ENCODE measurements at places on chromosomes 6 and 20.

DNA sequence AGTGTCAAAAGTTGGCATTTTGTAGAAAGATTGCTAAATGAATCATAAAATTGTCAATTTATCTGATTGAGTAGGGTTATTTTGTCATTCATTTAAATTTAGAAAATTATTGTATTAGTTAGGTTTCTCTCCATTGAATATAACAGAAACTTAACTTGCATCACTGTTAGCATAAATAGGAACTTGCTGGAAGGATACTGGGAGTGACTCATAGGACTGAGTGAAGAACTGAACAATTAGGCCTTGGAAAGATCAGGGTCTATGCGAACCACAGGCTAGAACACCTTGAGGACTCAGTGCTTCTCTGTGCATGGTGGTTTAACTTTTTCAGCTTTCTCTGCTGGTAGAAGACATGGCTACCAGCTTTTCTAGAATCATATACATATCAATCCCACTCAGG lies 67.7 kb upstream of the IFNGR1 start:
- no peak for DNase-seq

GRCh38 chr6:148854096-148854495 lies 107.3 kb downstream of the UST start:
- no peak for DNase-seq

- DNase-seq, result no peak
Measured at GRCh38 chr20:62524505-62524911, 48.7 kb upstream of the GATA5 start.

- no peak for DNase-seq
Measured at GRCh38 chr20:33753143-33753542, 21.3 kb downstream of the ZNF341 start.

DNA sequence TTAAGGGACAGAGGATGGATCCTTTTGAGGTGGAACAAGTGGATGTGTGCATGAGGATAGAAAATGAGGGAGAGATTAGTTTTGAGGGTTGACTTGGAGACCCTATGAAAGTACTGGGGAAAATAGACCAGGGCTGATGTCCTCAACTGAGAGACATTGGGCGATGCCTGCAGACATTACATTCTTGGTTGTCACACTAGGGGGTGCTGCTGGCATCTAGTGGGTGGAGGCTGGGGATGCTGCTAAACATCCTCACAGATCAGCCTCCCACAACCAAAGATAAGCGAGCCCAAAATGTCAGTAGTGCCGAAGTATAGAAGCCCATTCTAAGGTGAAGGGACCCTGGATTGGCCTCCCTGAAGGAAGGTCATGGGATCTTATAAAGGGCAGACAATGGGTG lies 63.3 kb downstream of the MOCS1 start:
- DNase-seq, result no peak

GRCh38 chr6:136524936-136525413 lies 25.2 kb downstream of the MAP7 start:
- DNase-seq, result no peak

DNA sequence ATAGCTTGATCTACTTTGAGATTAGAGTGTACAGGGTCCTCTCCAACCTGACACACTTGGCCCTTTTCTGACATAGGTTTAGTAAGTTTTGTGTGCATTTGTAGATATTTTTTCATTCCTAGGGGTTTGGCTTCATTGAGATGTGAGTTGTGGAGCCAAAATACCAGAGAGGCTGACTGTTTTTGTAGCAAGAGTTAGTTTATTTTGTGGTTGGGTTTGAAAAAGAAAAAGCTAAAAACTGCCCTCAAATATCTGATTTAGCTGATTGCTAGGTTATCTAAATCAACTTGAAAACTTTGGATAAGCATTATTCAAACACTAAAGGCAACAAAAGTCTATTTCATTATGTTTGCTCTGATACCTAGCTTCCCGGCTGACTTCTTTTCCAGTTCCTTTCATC lies 164.7 kb upstream of the CENPW start:
- DNase-seq, result no peak

DNA sequence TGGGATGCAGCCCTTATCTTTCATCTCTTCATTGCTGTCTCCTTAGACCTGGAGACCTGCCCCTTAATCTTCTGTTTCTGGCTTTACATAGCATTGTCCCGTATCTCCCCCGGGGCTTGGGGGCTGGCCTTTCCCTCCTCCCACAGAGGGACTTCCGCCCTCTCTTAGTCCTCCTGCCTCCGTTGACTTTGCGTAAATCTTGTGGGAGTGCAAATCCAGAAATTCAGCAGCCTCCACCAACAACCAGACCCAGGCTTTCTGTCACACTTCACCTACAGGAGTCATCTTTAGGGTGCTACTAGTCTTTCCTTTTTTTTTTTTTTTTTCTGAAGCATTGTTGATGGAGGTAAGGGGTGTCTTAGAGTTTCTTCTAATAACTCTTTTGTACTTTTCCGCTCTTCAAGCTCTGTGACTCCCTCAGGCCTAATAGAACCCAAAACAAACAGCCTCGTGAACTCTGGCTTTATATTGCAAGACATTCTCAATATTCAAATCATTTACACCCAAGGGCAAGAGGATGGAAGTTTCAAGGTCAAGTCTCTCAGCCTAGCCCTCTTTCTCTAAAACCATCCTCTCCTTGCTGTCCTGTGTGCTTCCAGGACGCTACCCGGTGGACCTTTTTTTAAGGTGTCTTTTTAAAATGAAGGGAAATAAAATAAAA lies 66.2 kb downstream of the RREB1 start:
- no peak for DNase-seq

DNA sequence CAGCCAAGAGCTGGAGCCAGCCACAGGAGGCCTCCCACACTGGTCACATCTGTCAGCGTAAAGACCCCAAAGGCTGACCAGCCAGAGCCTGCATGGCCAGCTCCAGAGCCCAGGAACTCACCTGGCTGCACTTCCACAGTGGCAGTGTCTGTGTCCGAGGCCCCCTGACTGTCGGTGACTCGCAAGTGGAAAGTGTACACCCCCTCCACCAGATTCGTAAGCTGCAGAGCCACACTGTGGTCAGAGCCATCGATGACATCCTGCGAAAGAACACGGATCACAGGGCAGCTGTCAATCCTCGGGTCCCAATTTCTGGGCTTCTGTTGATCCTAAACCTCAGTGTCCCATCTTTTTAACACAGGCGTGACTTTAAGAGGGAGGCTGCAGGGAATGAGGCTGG lies 69.3 kb downstream of the ALDH5A1 start:
- DNase-seq, result no peak

DNA sequence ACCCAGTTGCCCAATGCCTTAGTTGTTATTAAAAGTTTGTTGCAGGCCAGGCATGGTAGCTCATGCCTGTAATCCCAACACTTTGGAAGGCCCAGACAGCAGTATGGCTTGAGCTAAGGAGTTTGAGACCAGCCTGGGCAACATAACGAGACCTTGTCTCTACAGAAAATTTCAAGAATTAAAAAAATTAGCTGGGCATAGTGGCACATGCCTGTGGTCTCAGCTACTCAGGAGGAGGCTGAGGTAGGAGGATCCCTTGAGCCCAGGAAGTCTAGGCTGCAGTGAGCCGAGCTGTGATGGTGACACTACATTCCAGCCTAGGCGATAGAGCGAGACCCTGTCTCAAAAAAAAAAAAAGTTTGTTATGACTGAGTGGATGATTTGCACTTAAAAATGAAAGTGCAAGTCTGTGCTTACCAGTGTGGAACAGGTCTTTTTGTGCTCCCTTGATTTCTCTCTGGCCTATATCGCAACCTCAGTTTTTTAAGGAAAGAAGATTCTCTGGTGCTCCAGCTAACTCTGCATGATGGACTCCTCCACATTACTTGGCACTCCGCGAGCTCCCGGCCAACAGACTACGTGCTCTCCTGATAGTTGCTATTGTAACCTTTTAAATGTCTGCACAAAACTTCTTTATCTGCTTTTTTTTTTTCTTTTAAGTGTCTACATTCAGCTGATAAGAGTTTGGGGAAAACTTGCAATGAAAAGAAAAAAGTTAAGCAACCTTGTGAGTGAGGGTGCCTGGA lies 22.1 kb downstream of the ZKSCAN3 start:
- no peak for DNase-seq

DNA sequence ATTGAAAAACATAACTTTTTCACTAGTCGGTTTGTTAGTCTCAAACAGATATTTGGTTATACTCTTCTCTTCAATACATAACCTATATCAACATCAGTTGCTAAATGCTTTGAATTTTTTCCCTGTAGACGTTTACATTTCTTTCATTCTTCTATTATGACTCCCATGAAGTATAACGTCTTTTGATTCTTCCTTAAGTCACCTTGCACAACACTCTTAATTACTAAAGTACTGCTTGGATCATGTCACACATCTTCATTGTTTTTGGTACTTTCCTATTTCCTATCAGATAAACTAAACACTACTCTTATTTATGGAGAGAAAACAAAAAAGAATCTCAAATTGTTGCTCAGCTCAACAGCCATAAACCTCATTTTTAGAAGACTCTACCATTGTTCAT lies 23.0 kb upstream of the BMP5 start:
- DNase-seq, result no peak

- DNase-seq, result no peak
Measured at GRCh38 chr6:111914617-111915016, 41.4 kb upstream of the FYN start.

- DNase-seq, result no peak
Measured at GRCh38 chr20:1897965-1898464, 2.8 kb downstream of the SIRPA start.

GRCh38 chr20:63596423-63596822 lies 22.4 kb upstream of the HELZ2 start:
- no peak for DNase-seq

DNA sequence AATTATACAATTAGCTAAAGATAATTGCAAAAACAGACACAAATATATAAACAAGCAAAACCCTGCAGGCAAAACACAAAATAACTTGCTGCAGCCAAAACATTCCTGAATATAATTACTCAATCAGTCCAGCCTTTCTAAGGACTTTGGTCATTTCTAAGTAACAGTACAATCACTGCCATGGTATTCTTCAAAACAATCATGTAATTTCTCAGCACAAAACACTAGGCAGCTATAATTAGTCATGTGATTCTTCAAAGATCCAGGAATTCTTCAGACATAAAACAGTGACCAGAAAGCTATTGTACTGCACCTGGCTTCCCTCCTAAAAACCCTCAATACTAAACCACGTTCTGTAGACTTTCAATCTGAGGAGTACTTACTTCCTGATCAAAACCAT lies 881.1 kb downstream of the EPHA7 start:
- no peak for DNase-seq

GRCh38 chr6:28383235-28384142 lies 16.1 kb downstream of the ZSCAN12 start:
- peak; percentile 47 for DNase-seq

DNA sequence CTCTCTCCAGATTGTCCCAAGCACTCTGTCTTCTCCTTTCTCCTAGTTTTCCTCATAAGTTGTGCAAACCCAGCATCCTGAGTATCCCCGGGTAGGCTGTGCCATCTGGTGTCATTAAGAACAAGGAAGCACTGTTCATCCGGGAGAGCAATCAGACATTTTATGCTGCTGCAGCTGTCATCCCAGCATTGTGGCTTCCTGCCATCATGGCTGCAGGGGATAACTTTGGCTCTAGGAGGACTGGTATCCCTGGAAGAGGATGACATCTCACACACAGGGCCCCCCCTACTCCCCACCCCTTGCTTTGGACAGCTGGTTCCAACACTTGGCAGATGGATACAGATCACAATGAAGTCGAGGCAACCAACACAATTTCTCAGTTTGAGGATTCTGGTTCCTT lies 1195.1 kb upstream of the MAP3K7 start:
- no peak for DNase-seq

- no peak for DNase-seq
Measured at GRCh38 chr6:169833258-169833794, 81.9 kb downstream of the ERMARD start.

DNA sequence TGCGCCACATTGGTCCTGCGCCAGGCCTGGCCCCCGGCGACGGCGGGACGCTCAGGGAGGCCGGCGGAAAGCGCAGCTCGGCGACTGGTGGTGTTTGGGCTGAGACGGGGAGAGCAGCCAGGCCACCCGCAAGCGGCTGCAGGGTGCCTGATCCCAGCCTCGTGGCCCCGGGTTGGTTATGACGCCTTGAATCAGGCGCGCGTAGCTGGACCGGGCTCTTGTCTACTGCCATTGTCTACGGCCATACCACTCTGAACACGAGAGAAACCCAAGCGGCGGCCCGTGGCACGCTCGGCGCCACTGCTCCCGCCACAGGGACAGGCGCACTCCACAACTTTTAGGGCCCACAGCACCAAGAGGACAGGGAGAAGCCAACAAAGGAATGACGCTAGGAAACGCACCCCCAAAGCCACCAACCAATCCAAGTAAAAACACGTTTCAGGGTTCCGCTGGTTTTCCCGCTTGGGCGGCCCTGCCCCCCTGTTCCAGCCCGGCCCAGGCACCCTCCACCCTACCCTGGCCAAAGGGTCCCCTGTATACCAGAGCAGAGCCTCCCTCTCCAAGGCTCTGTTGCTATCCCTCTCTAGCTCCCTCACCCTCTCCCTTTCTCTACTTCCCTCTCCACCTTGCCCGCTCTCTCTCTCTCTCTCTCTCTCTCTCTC lies 1849.3 kb upstream of the DEFB115 start:
- no peak for DNase-seq

DNA sequence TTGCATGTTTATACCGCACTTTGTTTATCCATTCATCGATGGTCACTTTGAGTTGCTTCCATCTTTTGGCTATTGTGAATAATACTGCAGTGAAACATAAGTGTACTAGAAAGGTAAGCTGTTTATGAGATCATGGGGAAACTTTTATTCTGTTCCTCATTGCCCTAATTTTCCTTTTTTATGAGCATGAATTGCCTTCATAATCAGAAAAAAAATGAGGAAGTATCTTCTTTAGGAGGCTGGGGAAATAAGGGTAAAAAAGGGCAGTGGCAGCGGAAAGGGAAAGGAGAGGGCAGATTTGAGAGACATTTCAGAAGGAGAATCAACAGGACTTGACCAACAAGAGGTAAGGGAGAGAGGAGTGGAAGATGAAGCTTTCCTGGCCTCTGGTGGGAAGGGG lies 14.3 kb upstream of the SERINC3 start:
- DNase-seq, result no peak

GRCh38 chr6:139533171-139533570 lies 158.7 kb upstream of the CITED2 start:
- no peak for DNase-seq

GRCh38 chr6:169366258-169366901 lies 112.7 kb upstream of the THBS2 start:
- DNase-seq, result no peak

- peak; percentile 67 for DNase-seq
Measured at GRCh38 chr6:7107578-7108195, at the start of gene RREB1. Gene RREB1, plus strand, starts transcription at chr6:7107961. Its CDS starts 73,951 bp downstream, at chr6:7181912.

DNA sequence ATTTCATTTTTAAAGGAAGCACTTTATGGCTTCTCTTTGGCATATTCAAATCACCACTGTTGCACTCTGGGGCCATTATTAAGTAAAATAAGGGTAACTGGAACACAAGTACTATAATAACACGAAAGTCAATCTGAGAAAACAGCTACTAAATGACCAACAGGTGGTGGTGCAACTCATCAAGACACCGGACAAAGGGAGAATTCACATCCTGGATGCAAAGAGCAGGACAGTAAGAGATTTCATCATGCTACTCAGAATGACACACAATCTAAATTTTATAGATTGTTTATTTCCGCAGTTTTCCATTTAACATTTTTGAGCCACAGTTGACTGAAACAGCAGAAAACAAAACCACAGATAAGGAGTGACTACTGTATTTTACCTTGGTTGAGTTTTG lies 27.6 kb upstream of the LY86 start:
- DNase-seq, result no peak

All from activated T-cell treated with anti-CD3 and anti-CD28 coated beads, Interleukin-2, amount 50 U/mL, for 1 hour (primary cell).